ENCODE measurements at places on chromosomes 12 and 14.

DNA sequence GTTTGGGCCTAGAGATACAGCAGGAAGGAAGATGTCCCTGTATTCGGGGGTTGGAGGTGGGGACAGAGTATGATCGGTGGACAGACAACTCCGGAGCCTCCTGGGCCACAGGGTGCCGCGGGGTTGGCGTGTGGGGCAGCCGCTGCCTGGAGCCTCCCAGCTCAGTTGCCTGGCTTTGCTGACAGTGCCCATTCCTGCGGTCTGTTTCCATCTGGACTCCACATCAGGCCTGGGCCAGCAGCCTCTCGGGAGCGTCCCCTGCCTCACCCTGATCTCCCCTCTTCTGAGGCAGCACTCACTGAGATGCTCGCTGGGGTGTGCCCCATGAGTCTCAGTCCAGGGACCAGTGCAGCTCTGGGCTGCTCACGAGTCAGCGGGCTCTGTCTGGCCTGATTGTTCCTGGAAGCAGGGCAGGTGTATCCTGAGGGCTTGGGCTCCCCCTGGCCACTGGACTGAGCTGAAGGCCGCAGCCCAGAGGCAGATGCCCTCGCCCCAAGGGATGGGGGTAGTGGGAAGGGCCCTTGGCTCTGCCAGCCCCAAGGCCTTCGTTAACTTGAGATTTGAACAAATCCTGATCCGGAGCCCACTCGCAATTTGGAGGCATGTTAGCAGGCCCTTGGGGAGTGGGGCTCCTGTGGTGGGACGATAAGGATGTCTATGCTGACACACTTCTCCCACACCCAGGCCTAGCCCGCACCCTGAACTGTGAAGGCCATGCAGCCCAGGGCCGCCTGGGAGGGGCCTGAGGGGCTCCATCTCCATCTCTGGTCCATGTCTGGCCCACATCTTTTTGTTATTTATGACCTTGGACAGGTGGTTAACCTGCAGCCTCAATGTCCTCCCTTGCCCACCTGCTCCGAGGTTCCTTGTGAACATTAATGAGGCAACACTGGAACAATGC lies 7.5 kb downstream of the HIP1R start:
- DNase-seq = no peak

DNA sequence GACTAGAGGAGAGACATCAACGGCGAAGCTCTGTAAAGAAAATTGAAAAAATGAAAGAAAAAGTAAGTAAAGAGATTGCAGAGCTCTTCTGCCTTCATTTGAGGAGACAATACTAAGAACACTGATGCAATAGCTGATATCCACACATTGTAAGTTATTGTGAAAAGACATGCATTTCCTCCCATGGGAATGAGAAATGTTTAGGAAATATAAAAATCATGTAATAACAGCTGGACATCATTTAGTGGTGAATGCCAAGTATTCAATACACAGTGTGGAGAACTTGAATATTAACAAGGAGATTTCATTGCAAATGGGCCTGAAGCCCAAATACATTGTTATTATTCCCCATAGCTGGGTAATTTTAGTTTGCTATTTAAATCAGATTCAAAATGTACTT lies 179.2 kb downstream of the KICS2 start:
- DNase-seq = no peak

GRCh38 chr14:74586681-74587362 lies 25.2 kb downstream of the LTBP2 start:
- DNase-seq = no peak

DNA sequence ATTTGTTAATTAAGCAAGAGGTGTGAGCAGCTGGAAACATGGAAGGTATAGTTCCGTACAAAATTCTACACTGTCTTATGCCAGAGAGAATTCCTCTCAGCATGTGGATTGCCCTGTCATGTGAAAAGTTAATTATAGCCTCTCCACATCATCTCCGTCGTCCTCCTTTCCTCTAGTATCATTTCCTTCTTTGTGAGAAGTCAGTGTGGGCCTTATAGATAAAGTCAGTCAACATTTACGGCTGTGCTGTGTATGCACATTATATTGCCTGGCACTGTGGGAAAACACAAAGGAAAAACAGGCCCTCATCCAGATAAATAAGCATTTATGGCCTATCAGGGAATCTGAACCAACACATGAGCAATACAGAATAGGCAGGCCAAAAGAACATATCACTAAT lies 236.6 kb downstream of the SEC23A start:
- no peak for DNase-seq

GRCh38 chr14:74508844-74509428 lies 15.4 kb downstream of the ISCA2 start:
- DNase-seq = no peak

GRCh38 chr14:50006141-50006540 lies 110.2 kb downstream of the VCPKMT start:
- no peak for DNase-seq

- no peak for DNase-seq
These were observed 1.5 kb upstream of the FGF6 start for GRCh38 chr12:4447151-4447550.

Measured in retina (tissue), 1 donor.